Esophagus squamous epithelium (tissue), 5 donors: ENCODE measurements at places on chromosomes 1 and 21.

DNA sequence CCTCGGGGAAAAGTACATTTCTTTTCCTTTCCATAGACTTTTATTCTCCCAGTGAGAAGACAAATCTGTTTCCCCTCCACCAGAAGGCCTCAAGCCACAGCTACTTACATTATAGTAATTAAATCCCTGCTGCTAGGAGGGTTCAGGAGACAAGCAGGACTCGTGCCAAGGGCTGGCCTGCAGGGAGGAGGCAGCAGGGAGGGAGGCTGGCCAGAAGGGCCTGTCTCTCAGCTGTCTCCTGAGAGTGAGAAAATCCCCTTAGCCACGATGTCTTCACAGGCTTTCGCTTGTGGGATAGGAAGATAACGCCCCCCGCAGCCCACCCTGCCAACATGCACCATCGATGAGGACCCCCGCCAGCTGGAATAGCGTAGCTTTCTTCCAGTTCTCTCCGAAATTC, 14.0 kb downstream of the KCNN3 start:
- DNase-seq: no peak

DNA sequence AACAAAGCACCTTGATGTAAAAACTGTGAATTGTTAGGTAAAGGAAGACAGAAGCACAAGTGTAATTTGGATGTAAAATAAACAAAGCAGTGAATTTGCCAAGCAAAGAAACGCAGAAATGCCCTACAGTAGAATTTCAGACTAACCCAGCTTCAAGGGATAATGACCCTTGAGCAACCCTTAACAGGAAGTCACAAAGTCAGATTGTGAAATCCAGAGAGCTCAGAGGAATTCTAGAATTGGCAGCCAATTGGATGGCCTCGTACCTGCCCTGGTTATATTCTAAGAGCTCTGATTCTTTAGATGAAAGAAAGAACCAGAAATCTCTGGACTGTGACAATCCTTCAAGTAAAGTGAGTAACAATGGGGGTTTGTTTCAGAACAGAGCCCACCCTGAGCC, 152.7 kb upstream of the CHRM3 start:
- no peak for DNase-seq

DNA sequence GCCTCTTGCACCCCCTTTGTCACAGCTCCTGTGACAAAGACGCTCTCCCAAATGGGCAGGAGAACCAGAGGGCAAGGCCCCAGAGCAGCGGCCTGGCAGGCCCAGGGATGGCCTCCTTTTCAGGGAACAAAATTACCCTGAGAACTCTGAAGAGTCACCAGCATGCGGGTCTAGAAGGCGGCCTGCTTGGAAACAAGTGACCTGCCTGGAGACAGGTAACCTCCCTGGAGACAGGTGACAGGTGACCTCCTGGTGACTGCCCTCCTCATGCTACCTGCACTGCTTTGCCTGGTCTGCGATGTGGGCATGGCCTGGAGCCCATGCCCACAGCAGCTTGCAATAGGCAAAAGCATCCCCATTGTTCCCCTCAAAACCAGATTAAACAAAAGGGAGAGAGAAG, 86.5 kb upstream of the ZC3H12A start:
- DNase-seq: no peak

DNA sequence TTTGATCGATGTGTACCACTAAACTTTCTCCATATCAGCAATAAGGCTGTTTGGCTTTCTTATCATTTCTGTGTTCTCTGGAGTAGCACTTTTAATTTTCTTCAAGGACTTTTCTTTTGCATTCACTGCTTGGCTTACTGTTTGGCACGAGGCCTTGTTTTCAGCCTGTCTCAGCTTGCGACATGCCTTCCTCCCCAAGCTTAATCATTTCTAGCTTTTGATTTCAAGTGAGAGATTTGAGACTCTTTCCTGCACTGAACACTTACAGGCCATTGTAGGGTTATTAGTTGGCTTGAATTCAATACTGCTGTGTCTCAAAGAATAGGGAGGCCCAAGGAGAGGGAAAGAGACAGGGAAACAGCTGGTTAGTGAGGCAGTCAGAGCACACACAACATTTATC, 120.6 kb upstream of the KCND3 start:
- no peak for DNase-seq

- DNase-seq: no peak
Observed at GRCh38 chr1:117500584-117500983, 105.3 kb upstream of the TENT5C start.

DNA sequence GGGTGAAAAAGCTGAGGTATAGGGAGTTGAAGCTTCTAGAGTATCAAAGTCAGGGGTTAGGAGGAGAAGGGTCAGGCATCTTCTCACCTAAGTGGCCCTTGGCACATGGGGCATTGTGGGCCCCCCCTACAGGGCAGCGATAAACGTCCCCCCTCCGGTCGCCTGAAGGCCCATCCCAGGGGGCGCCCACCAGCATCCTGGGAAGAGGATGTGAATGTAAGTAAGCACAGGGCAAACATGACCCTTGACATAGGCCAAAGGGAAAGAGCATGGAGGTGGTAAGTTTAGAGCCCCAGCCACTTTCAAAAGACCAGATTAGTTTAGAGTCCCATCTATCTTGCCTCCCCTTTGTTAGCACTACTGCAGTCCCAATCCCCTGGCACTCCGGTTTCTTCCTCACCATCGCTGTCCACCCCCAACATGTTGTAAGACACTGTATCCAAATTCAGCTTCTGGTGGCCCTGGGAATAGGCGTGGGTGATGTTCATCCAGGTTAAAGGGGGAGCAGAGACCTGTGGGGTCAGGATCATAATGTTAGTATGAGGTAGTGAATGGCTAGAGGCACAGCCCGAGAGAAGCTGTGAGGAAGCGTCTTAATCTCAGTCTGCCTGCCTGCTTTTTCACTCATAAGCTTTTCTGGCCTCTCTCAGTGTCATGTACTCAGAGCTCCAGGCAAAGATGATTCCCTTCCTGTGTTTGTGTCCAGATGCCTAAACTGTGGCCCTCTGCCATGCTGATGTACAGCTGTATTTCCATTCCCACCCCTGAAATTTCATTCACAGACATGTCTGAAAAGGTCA, 2.7 kb downstream of the ITGA10 start:
- DNase-seq: no peak

DNA sequence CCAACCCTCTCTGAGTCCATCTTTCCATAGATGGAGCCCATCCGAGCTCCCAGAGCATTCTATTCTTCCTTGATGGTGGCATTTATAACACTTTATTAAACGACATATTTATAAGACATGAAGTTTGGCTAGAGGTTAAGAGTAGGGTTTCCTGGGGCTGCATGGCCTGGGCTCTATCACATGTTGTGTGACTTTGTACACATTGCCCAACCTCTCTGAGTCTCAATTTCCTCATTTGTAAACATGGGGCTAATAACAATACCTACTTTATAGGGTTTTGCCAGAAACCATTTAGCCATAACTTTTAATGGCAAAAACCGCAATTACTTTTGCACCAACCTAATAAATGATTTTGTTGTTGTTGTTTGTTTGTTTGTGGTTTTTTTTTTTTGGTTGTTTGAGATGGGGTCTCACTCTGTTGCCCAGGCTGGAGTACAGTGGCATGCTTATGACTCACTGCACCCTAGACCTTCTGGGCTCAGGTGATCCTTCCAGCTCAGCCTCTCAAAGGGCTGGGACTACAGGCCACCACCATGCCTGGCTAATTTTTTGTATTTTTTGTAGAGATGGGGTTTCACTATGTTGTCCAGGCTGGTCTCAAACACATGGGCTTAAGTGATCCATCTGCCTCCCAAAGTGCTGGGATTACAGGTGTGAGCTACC, 13.9 kb upstream of the ASAP3 start:
- DNase-seq: no peak

DNA sequence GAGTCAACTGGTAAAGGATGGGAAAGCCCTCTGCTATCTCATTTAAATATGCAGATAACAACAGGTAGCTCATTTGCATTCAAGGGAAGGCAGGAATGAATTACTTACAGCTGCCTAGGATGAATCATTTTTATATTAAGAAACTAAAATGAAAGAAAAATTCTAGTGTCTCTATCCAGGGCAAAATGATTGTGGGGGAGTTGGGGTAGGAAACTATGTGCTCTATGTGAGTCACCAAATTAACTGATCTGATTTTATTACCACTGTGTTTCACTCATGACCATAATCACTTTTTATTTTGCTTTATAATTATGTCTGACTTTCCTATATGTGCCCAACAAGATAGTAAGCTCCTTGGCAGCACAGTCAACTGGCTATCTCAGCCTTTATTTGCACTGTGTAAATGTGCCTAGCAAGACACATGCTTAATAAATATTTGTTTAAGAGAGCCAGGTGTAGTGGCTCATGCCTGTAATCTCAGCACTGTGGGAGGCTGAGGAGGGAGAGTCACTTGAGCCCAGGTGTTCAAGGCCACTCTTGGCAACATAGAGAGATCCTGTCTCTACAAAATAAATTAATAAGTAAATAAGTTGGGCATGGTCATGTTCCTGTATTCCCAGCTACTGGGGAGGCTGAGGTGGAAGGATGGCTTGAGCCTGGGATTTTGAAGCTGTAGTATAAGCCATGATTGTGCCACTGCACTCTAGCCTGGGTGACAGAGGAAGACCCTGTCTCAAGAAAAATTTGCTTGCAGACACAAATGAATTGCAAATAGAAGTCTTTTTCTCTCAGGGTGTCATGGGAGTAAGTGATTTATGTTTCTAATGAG, 84.1 kb downstream of the SPAG17 start:
- no peak for DNase-seq

DNA sequence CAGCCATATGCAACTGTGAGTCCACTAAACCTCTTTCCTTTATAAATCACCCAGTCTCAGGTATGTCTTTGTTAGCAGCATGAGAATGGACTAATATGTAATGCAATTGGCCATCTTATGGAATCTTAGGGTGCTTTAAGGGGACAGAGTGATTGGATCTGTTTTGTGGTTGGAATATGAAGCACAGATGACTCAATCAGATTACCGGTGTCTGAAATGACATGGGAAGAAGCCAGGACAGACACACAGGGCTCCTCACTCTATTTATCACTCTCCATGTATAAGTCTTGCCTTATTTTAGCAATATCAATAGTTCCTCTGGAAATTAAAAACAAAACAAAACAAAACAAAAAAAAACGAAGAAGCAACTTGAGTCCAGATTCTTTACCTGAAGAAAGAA, 12.9 kb downstream of the KCNJ6 start:
- DNase-seq: no peak

GRCh38 chr1:60078182-60078581, 4.6 kb upstream of the C1orf87 start:
- no peak for DNase-seq

DNA sequence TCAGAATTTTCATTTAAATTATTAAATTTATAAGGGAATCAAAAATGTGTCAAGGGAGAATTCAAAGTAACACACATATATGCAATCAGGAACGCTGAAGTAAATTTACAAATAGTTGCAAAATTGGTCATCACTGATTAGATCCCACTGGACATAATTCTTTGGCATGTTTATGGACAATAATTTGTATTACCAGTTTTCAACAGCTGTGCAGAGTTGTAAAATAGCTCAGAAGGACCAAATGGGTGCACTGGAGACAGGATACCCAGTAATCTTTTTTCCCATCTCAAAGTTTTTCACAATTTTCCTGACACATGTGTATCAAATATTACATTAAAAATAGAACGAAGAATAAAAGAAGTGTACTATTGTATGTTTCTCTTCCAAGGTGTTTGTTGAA, 4.1 kb upstream of the ANGPTL1 start:
- no peak for DNase-seq

- DNase-seq: no peak
Observed at GRCh38 chr1:44924835-44925464, 61.4 kb downstream of the EIF2B3 start.

DNA sequence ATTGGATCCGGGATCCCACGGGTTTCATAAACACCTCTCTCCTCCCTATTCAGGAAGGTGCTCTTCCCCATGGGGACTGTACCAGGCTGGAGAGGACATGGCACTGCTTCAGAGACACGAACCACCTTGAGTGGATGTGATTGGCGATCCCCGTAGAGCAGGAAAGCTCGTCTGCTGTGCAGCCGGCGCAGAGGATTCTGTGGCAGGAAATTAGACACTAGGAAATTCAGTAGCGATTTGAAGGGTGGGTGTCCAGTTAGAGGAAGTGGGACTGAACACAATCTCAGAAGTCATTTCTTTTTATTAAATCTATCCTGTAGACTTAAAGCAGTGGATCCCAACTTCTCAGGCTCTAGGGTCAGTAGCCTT, 767 bp downstream of the PDIK1L start:
- no peak for DNase-seq

GRCh38 chr1:112544751-112545150, 36.0 kb downstream of the WNT2B start:
- DNase-seq: no peak

DNA sequence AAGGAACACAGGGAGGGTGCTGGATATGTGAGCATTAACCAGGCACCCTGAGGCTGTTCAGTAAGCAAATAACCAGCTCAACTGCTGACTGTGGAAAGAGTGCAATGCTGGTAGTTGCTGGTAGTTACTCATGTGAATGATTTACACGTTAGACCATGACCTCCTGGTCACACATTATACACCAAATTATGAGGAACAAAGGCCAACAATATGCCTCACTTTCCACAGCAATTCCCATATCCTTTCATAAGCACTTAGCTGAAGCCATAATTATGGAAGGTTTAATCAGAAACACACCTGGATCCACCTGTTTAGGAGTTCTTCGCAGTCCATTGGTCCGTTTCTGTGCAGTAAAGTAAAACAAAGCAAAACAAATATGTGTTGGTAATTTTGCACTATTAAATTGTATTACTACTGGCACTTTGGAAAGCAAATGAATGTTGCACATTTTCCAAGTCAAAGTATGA, 281.8 kb downstream of the VAV3 start:
- DNase-seq: no peak

- no peak for DNase-seq
Observed at GRCh38 chr1:41399145-41399795, 38.0 kb downstream of the FOXO6 start.

- DNase-seq: no peak
Observed at GRCh38 chr1:168903237-168903830, 174.3 kb upstream of the DPT start.

DNA sequence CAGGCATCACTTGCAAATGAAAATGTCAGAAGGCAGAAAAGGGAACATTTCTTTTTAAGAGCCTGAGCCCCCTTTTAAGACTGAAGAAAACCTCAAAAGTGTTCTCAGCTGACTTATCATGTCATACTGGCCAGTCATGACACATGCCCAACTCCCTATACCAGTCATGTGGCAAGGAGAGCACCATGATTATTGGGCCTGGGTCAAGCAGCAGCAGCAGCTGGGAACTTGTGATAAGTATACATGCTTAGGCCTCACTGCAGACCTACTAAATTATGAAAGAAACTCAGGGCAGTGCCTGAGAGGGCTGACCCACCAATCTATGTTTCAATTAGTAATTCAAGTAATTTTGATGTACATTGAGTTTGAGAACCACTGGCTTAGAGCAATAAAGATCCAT, 8.6 kb downstream of the RO60 start:
- DNase-seq: no peak

DNA sequence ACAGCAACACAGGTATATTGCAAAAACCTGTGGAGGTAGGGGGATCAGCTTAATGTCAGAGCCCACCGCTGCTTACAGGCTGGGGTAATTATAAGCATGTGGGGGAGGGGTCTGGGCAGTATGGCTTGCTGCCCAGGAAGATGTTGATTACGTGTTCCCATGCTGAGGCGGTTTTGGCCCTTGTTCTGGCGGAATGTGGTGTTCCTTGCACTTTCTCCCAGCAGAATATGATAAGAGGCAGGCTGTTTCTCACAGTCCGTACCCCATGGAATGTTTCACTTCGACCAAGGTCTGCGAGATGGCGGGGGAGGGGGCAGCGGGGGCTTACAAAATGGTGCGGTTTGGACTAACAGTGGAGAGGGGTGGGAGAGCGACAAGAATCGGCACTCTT, 9.8 kb upstream of the HPCAL4 start:
- no peak for DNase-seq
